ENCODE measurements at places on chromosomes 5 and 9.

GRCh38 chr5:41763081-41763480, 107.1 kb downstream of the OXCT1 start:
- no peak for DNase-seq

DNA sequence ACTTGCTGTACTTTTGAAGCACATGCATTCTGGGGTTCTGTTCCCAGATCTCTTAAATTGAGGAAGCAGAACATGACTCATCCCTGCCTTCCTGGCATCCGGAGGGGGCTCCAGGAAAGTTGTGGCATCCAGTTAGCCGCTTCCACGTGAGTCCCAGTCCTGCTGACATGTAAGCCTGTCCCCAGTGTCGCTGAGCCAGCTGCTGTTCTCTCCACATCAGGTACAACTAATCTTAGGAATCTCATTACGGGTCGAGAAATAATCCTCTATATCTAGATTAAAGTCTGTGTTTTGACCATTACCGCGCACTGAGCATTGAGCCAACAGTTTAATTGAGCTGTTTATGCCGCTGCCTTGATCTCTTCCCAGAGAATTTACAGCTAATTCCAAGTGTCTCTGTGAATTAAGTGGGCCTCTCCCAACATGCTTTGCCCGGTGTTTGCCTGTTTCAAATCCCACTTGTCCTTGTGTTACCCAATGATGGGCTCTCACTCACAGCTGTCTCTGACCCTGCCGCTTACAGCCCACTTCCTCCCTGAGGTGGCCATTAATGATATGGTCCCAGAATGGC, 10.5 kb upstream of the SHB start:
- no peak for DNase-seq

DNA sequence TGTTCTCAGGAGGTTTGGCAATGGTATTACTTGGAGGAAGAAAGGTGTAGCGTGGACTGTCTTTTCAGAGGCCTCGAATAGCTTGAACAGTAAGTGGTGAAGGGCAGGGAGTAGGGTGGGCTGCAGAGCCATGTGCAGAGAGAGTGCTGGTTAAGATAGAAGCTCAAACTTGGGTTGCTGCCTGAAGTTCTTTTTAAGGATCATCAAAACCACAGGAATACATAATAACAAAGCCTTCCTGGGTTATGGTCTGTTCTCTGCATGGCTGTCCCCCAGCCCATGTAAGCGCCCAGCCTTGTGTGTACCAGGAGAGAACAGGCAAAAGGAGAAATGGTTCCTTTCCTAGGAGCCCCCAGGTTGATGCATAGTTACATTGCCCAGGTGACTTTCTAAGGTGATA, 43.9 kb downstream of the RCL1 start:
- DNase-seq = no peak

DNA sequence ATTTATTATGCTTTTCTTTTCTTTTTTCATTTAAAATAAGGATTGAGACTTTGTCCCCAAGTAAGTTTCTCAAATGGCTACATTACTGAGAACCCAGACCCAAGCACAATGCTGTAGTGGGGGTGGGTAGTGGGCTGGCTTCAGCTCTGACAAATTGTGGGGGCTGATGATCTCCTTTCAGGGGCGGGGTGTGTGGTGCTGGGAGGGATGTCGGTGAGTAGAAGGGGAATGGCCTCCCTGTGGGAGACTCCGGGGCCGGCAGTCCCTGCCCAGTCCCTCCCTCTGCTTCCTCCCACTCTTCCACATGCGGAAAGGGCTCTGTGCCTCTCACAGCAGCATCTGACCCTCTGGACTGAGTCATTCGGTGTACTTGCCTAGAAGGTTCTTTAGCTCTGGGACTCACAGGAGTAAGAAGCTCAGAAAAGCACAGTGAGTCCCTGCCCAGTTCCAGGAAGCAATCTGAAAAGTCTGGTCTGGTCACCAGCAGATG, 14.3 kb downstream of the CD180 start:
- DNase-seq = no peak

GRCh38 chr9:130377612-130378011, 67.1 kb upstream of the ASS1 start:
- DNase-seq = no peak

- DNase-seq = no peak
These were observed 7.5 kb upstream of the PRLR start for GRCh38 chr5:35237580-35238376.
